Fibroblast of skin of right quadriceps (primary cell): ENCODE measurements at places on chromosomes 6 and 20.

DNA sequence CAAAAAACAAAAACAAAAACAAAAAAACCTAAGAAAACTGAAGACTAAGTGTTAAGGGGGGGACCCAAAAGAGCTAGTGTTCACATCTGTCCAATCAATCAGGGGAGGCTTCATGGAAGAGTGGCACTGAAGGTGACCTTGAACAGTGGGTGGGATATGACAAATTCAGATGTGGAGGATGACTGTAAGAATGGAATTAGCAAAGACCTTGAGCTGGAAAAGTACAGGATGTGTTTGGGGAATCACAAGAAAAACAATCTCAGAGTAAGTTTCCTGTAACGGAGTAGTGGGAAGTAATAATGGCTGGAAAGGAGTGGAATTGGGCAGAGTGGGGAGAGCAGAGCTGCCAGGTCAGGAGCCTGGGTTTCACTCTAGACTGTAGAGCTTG is 2.9 kb upstream of the IER3 start:
- DNase-seq, result no peak

DNA sequence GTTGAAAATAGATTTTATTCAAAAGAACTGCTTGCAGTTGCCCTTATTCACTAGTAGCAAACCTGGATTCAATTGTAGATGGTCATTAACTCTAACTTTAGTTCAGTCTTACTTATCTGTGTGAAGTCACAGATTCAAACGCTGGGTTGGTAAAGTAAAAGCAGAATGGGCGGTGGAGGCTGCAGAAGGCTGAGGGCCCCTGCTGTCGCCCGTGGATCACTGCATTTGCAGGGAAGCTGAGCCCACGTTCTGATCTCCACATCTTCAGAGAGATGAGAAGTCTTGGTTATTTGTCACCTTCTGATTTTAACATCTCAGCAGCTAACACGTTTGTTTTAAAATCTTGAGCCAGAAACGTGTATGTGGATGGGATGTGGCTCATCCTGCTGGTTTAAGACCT is 75.1 kb downstream of the SNX9 start:
- DNase-seq, result no peak

DNA sequence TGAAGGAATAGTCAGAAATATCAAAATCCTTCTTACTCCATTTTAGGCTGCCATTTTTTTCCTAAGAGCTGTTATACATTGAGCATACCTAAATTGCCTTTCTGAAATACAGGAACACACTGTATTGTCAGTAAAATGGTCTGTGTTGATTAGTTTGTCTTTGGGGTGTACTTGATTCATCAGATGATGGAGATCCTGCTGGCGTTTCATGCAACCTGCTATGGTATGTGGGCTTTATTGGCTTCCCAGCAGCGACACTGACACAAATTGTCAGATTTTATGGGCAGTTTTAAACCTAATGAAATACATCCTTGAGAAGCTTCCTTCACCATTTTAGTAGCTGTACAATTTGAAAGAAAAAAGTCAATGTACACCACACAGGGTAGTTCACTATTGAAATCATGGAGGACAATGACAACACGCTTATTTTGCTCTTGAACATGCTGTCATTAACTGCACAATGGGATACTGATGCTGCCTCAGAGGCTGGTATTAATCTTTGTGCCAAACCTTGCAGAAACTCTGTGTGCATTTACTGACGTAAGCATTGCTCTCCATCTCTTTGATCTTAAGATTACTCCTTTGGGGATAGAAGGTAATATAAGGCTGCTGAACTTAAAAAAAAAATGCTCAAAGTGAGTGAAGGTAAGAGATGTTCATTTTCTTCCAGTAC is 124.9 kb downstream of the LAMA2 start:
- DNase-seq, result no peak

DNA sequence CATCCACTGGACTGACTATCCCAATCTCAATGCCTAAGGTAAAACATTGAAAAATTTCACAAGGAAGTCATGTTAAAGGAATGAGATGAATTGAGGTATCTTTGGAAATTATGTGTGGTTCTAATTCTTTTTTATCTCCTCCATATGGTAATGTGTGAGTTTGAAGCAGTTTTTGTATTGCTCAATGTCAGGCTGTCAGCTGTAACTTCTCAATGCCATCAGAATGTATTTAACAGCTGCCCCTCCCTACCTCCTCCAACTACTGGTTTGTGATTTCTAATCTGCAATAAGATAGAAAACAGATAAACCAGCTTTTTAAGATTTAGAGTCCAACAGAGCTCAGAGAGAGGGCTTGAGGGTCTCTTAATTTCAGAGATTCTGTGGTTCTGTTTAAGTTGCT is 1005.8 kb upstream of the ADGRB3 start:
- DNase-seq, result peak; percentile 71

DNA sequence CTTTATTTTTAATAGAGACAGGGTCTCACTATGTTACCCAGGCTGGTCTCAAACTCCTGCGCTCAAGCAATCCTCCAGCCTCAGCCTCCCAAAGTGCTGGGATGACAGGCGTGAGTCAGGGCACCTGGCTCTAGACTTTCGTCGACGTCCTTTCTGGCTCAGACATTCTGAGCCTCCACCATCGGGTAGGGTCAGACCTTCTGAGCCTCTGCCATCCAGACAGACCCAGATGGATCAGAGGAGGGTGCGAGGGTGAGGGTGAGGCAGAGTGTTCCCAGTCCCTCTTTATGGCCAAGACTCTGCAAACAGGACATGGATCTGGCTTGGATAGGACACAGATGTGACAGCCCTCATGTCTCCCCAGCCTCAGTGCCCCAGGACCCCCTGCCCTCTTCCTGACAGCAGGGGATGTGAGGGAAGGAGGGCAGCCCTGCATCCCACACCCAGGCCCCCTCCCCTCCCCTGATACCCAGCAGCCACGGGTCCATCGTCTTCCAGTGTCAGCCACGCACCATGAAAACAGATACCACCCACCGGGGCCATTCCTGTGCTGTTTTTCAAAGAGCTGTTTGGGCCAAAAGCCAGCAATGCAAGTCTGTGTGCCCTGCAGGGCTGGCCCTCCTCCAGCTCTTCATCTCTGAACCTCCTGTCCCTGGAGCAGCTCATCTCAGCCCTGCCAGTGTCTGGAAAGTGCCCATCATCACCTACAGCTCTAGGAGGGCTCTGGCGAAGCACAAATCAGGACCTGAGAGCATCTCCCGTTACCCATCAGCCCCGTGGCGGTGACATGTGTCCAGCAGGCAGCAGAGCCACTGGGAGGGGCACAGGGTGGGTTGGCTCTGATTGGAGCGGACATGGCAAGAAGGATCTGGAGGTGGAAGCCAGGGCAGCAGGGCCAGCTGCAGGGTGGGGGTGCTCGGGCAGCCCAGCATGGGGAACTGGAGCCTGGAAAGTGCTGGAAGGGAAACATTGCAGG is 208.4 kb downstream of the PREX1 start:
- DNase-seq, result peak; percentile 15

GRCh38 chr20:41228858-41229257 is 88.7 kb downstream of the ZHX3 start:
- DNase-seq, result no peak

- no peak for DNase-seq
Observed at GRCh38 chr6:152360034-152360433, 277.1 kb downstream of the SYNE1 start.

DNA sequence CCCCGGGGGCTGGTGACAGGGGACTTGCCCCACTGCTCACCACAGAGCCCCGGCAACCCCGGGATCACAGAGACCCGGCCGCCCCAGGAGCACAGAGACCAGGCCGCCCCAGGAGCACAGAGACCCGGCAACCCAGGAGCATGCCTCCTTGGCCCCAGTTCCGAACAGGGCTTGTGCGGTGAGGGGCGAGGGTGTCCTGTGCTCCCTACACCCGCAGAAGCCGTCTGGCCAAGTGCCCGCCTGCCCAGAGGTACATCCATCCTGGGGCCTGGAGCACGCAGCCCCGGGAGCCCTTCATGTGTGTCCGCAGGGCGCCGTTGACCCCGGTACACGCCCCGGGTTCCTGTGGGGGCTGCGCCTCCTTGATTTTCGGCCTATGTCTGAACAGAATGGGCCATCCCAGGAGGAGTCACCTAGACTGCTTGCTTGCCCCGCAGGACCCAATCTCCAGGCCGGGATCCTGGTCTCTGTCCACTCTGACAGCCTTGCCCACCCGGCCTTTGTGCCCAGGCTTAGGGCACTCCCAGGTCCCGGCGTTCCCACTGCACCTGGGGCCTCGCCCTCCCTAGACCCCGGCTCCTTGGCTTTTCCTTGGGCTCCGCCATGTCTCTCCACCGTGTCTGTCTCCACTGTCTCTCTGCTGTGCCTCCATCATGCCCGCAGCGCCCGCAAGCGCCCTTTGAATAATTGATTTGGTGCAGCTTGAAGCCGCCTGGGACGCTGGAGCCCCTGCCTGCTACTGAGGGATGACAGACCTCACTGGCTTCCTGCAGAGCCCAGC is 219.8 kb downstream of the ERMARD start:
- no peak for DNase-seq

DNA sequence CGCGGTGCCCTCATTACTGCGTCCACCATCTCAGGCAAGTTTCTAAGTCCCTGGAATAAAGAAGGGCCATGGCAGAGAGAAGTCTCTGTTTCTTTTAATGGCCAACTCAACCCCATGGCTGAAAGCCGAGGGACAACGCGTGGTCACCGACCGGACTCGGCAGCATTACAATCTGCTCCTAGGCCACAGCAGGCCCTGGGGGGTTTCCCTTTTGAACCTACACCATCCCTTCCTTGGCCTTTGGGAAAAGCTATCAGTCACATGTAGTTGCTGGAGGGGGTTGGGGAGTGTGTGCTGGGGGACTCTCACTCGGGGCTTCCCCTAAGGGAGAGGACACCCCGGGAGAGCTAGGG is 11.1 kb upstream of the FAM83C start:
- DNase-seq, result no peak

DNA sequence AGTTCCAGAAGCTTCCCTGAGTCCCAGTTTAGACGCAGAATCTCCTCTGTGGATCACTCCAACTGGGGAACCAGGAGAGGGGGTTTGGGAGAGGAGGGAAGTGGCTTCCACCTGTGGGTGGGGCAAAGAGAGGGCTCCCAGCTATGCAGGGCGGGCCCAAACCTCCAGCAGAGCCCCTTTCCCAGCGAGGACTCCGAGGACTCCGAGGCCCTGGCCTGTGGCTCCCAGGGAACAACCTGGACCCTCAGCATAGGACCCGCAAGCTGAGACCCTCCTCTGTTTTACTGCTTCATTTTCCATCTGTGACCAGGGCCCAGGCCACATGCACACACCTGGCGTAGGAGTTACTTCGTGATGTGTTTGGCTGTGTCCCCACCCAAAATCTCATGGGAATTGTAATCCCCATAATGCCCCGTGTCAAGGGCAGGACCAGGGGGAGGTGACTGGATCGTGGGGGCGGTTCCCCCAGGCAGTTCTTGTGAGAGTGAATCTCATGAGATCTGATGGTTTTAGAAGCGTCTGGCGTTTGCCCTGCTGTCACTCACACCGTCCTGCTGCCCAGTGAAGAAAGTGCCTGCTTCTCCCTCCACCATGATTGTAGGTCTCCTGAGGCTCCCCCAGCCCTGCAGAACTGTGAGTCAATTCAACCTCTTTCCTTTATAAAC is 27.9 kb downstream of the NTSR1 start:
- DNase-seq, result no peak

- peak; percentile 92 for DNase-seq
Observed at GRCh38 chr6:144912474-144912873, 627.3 kb downstream of the UTRN start.

DNA sequence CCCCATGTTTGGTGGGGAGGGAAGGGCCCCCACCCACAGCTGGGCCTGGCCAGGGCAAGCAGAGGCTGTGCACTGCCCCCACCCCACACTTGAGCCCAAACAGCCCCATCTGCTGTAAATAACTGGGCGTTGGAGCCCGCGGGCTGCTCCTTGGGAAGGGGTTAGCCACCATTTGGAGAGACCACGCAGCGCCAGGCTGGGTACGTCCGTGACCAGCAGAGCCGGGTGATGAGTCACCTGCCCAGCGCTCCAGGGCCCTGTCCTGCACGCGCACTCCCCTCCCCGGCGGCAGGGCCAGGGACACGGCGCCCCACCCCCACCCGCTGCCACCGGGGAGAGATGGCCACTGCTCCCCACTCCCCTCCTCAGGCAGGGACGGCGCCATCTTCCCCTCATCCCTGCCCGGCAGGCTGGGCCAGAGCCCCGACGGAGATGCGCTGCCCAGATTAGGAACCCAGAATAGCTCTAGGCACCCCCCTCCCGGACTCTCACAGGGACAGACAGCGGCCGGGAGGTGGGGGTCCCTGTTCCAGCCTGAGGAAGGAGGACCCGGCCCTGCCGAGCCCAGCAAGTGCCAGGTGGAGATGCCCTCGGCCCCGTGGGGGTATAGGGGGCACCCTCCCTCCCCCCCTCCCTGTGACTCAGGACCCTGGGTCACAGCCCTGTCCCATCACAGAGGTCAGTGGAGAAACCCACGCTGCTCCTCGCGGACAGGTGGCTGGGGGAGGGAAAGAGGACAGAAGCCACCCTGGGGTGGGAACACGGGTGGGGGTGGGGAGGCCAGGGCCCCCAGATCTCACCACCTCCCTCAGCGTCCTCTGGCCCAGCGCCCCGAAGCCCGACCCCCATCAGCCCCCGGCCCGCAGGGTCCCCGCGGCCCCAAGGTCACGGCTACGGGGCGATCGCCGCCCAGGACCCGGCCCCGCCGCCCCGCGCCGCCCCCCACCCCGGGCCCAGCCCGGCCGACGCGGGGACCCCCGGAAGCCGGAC is 642 bp downstream of the EEF1A2 start:
- no peak for DNase-seq

- DNase-seq, result no peak
Observed at GRCh38 chr6:148016013-148016412, 326.6 kb upstream of the SASH1 start.

- no peak for DNase-seq
Observed at GRCh38 chr6:169119669-169120068, 134.0 kb downstream of the THBS2 start.

DNA sequence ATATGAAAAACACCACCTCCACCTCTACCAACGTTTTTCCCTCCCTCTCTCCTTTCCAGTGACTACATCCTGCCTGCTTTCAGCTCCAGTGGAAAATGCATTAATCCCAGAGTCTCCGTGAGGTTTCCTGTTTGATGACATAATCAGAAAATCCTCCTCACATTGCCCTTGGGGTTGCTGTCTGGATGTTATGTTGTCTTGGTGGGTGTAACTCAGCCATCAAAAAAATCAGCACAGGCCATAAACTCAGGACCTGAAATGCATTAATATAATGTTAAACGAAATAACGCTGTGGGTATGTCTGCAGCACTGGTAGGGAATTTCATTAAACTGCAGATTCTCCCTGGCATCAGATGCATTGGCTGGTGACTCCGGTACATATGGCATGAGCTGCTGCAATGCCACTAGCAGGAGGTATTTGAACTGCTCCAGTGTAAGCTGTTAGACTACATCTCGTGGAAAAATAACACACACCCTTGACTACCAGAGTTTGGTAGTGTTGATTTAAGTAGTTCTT is 297.8 kb downstream of the PRL start:
- DNase-seq, result peak; percentile 87
